ENCODE measurements at places on chromosomes 6 and 20. TPM values are rescaled to one million over a fixed set of nuclear protein-coding genes. Genes with fewer than 3 reads are reported as not detected.

LHFPL5 gene
- total RNA-seq: 0.13 TPM

UST gene
- 3.3 TPM for total RNA-seq

PLEKHG1 gene
- 6.7 TPM for total RNA-seq

PRR18 gene
- total RNA-seq: under 0.01 TPM

FAM162B gene
- total RNA-seq: not detected

SALL4 gene
- total RNA-seq: 0.65 TPM

CST2 gene
- total RNA-seq: 1.5 TPM
